Stimulated activated CD4-positive, alpha-beta T cell treated with anti-CD3 and anti-CD28 coated beads, Interleukin-15, amount 100 ng/mL, for 24 hours (primary cell): ENCODE measurements at places on chromosomes 3 and 15.

DNA sequence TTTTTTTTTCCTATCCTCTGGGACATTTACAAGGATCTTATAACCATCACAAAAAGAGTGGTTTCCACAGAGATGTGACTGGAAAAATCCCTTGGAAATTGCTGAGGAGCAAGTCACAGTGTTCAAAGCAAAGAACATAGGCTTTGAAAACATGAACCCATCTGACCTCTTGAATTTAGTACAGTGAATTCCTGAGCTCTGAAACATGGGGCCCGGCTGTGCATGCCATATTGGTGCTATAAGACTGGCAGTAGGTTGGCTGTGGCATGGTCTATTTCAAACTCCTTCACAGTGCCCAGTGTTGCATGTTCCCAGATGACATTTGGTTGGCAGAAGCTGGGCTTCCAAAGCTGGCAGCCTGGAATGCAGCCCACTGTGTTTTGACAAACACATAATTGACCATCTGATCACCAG, 202.2 kb downstream of the TIGIT start:
- no peak for DNase-seq

GRCh38 chr15:95653361-95653805, 677.1 kb upstream of the NR2F2 start:
- DNase-seq: no peak

DNA sequence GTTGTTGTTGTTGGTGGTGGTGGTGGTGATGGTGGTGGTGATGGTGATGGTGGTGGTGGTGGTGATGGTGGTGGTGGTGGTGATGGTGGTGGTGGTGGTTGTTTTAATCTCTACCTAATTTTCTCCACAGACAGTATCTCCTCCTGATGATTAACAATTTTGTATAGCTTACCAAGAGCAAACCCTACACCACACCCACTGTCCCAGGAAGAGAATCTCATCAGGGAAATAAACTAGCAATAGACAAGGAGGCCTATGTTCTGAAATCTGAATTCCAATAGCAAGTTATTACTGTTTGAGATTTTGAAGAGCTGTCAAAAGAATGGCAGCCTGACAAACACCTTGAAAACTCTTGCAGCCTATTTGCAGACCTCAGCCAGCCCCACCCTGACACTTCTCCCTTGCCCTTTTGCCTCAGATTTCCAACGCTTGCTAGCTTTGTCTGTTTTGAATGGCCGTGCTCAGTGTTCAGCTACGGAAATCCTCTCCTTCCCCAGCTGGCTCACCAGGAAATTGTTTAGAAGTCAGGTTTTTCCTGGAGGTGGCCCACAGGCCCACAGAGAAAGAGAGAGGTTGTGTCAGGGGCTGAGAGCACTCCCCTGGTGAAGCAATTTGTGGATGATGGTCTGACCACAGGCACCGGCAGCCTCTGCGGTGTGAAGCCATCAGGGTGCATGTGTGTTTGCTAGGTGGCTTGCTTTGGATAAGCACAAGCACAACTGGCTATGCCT, 101.6 kb downstream of the MAGI1 start:
- DNase-seq: no peak

DNA sequence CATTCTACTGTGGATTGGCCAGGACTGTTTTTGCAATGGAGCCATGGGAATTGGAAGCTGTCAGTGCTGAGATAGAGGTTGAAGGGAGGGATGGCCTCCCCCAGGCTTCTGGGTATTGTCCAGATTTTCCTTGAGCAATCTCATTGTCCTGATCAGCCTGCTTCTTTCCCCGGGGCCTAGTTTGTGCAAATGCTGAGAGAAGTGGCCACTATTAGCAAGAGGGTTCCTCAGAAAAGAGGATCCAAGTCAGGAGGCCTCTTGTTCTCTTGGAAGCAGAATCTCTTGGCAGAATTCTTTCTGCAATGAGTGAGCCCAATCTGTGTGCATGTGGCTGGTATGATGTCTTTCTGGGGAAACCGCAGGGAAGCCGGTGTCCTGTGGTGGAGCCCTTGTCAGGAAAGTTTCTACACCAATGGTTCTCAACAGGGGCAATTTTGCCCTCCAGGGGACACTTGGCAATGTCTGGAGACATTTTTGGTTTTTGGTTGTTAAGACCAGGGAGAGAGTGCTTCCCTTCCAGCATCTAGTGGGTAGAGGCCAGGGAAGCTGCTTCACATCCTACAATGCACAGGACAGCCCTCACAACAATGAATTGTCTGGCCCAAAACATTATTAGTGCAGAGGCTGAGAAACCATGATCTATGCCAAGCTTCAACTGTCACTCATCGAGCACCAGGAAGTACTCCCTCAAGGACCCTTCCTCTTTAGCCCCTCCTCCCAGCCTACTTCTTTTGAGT, 2.0 kb downstream of the LIPC start:
- no peak for DNase-seq

DNA sequence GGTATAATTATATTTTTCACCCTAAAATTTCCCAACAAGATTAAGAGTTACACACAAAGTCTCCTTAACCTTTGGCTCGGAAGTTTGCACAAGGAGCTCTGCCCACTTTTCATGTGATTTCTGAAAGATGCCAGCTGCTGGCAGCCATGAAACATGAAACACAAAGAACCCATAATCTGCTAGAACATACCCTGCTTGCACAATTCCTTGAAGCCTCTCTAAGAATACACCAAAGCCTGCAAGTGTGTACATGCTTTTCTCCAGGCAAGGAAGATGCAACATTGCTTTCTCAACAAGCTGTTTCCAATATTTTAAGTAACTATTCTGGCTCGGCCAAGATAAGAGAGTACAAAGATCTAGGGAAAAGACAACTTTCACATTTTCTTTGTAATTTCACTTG, 182.0 kb upstream of the WNT5A start:
- no peak for DNase-seq

- no peak for DNase-seq
Measured at GRCh38 chr15:100923076-100923475, 3.9 kb downstream of the LRRK1 start.

- DNase-seq: no peak
Measured at GRCh38 chr3:177425042-177425441, 227.8 kb upstream of the TBL1XR1 start.

DNA sequence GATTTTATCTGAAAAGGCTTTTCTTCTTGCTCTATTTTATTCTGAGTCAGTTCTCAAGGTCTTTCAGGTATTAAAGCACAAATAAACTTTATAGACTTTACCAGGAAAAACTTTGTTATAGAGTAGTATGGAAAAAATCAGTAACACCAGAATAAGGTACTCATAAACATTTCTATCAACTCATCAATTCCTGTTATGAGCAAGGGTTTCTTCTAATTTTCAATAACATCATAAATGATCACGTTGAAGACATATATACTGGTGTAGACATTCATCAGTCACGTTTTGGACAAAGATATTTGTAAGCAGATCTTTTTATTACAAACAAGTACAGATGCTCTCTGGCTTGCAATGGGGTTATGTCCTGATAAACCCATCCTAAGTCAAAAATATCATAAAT, 9.6 kb upstream of the HDC start:
- no peak for DNase-seq

- no peak for DNase-seq
Measured at GRCh38 chr15:61301701-61302100, 72.6 kb upstream of the RORA start.

DNA sequence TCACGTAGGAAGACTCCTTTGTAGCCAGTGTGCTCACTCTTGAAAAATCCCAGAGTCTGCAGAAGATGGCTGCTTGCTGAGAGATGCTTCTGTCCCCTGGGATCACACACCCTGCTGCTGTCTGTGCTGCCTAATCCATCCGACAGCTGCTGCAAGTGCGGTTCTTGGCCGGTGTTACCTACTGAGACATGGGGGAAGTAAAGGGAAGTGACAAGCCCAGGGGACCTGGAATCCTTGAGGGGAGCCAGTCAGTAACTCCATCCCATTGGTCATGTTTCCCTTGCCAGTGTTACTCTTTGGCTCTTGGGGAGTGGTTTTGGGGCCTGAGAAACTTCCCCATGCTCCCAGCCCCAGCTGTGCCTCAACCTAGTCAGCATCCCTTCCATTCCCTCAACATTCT, 8.3 kb upstream of the CPNE9 start:
- DNase-seq: no peak

DNA sequence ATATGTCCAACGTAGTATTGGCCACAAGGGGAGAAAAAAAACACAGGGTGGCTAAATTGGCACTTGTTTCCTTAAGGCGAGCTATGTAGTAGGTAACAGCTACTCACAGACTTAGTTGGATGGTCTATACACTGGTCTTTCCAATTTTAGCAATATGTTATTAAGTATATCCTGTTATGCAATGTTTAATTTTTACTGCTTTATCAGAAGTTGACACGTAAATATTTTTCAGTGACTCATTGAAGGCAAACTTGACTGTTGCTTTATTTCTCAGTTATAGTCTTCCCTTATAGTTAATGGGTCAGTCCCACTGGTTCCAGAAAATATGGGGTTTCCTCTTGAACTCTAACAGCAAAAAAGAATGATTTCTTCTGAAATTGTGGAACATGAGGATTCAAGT, 46.5 kb downstream of the ADPGK start:
- no peak for DNase-seq

DNA sequence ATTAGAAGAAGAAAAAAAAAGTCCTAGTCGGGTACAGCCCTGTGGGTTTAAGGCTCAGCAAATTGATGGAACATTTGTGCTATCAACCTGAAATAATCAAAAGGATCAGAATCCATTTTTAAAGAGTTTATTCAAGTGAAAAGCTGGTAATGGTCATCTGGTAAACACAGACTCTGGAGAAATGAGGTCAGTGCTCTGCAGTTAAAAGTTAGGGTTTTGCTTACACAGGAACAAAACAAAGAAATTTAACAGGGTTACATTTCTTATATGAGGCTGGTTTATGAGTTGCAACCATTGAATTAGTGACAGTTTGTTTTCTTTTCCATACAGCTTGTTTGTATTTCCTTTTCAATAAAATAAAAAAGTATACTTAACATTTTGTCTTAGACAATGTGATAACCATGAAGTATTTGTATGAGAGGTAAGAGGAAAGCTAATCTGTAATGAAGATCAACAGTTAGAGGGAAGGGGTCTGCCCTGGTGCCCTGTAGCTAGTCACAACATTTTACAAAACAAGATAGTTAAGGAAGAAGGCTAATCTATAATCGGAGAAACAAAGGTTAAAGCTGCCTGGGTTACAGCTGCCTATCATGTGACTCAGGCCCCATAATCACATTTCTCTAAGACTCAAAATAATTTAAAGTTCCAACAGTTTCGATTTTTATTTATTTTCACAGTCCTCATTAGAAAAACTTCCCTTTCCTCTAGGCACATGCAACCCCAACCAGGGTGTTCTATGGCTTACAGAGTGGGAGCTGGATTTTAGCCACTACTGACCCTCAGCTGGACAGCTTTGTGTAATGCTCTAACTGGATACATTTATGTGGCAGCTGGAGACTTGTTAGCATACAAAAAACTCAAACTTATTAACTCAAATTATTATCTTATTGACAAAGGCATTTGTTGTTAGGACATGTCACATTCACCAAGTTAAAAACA, 98.1 kb upstream of the ACP3 start:
- no peak for DNase-seq

GRCh38 chr15:56598991-56599390, 134.1 kb upstream of the MNS1 start:
- DNase-seq: no peak

- no peak for DNase-seq
Measured at GRCh38 chr3:138338244-138338643, 8.6 kb upstream of the NME9 start.

DNA sequence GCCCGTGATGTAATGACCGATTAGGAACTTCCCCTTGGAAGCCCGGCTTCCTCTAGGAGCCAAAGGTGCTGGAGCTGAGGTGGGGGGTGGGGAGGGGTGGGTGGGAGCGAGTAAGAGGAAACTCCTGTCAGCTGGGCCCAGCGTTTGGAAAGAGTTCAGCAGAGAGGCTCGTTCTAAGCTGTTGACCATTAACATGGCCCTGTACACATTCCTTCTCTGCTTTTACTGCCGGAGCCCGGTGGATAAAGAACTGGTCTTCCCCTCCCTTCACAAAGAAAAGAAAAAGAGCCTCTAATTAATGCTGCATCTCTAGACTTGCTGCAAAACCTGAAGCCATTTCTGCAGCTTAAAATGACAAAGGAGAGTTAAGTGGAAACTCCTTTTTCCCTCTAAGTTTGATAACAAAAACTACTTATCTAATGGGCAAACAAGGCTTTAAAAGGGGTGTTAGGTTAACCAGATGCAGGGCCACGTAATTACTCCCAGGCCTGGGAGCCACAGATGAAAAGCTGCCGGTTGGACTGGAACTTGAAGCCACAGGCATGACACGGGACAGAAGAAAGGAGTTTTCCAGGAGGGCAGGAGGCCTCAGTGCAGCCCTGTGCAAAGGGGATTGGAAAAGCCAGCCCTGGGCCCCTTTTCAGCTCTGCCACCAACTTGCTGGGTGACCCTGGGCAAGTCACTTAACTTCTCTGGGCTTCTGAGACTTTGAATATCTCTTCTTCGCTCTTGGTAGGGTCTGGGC, 71.3 kb downstream of the SMAD6 start:
- no peak for DNase-seq

DNA sequence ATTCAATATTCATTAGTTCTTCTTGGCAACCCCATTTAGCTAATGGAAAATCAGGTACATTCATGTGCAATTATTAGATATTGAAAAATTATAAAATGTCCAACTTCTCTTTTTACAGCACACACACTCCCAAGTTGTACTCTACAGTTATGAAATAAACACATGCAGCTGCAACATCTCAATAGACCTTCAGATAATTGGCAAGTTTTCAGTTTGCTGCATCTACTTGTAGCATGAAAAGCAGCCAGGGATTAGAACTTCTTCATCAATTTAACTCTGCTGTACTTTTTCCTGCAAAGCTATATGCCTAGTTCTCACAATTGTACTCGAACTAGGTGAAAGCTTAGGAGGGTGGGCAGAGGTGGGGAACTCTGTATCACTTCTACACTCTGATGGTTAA, 46.6 kb upstream of the FHIT start:
- DNase-seq: no peak

DNA sequence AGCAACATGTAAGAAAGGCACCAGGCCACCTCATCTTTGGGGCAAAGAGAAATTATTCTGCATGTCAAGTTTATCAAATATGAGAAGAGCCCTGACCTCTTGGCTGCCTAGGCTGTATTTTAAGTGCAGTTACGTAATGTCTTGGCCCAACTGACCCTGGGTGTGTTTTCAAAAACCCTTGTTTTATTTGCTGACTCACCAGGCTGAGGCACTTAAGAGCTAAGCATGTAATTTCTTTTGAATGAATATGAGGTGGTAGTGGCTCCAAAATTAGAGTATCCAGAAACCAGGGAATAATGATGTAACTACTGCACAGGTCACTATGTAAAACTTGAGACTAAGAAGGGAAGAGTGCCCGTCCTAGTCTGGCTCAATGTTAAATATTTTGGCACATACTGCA, 24.3 kb downstream of the PGPEP1L start:
- no peak for DNase-seq

GRCh38 chr3:51953445-51953844, 1.7 kb upstream of the GPR62 start:
- DNase-seq: no peak

GRCh38 chr3:109852283-109852682, 514.9 kb upstream of the DPPA4 start:
- no peak for DNase-seq

- DNase-seq: peak; percentile 99
Measured at GRCh38 chr3:114056130-114057010, at the start of the genes CCDC191 and QTRT2. Gene CCDC191 (minus strand): TSS chr3:114056526. CDS start chr3:114056466, 60 bp downstream. Gene QTRT2 (plus strand): TSS chr3:114056737. CDS start chr3:114065258, 8,521 bp downstream.
